ENCODE measurements at places on chromosomes 3 and 15. TPM values are rescaled to one million over a fixed set of nuclear protein-coding genes. Genes with fewer than 3 reads are reported as not detected.

Gene EFCC1
- 2.1 TPM for total RNA-seq

Gene EXD1
- not detected for total RNA-seq

Gene CHRFAM7A
- total RNA-seq = 2.7 TPM

Gene DUOX1
- 85.5 TPM for total RNA-seq

Gene SLC22A13
- total RNA-seq = 0.68 TPM

Gene IRAK2
- 20.3 TPM for total RNA-seq

Gene DIS3L
- total RNA-seq = 30.9 TPM

Gene NLGN1
- total RNA-seq = 10.6 TPM

Gene SLC9C1
- total RNA-seq = 0.13 TPM

Gene NPHP3
- total RNA-seq = 27.7 TPM

Gene HYAL3
- total RNA-seq = 1.8 TPM

Gene CORO2B
- 5.4 TPM for total RNA-seq

Gene NANOGP8
- total RNA-seq = 4.6 TPM

Gene RBP2
- total RNA-seq = not detected

Gene SMCO1
- not detected for total RNA-seq

Gene LIPC
- total RNA-seq = 10.5 TPM

Gene HESX1
- 0.57 TPM for total RNA-seq

Gene IQCH
- total RNA-seq = 14.4 TPM

Gene GLCE
- total RNA-seq = 15.5 TPM

Gene CFAP100
- not detected for total RNA-seq

Gene IQGAP1
- 260 TPM for total RNA-seq

Gene CHRNA5
- total RNA-seq = 4.0 TPM

Gene ERC2
- total RNA-seq = 1.1 TPM

Gene ISLR2
- total RNA-seq = 0.21 TPM

Gene CLDN11
- 10.6 TPM for total RNA-seq

Gene IL17RE
- 11.9 TPM for total RNA-seq

Gene MORC1
- not detected for total RNA-seq

Gene MUC20
- total RNA-seq = 84.4 TPM

Gene TPRG1
- 6.2 TPM for total RNA-seq

Gene FANCD2OS
- not detected for total RNA-seq

Gene CCDC39
- not detected for total RNA-seq

Gene P2RY1
- 9.2 TPM for total RNA-seq

Gene TIMMDC1
- total RNA-seq = 93.8 TPM

Gene ZMYND10
- total RNA-seq = 0.26 TPM

Gene ACTC1
- 29.7 TPM for total RNA-seq

Gene CTDSPL2
- total RNA-seq = 58.3 TPM

Gene PPM1L
- 16.3 TPM for total RNA-seq

Gene HCLS1
- total RNA-seq = 37.4 TPM

Gene GPR160
- 62.1 TPM for total RNA-seq

Gene FRMD4B
- total RNA-seq = 28.6 TPM

Gene MFGE8
- 165 TPM for total RNA-seq

Gene EPHB1
- 3.1 TPM for total RNA-seq

Gene ADGRG7
- total RNA-seq = 0.78 TPM

Gene HHLA2
- not detected for total RNA-seq

Gene B3GNT5
- 20.3 TPM for total RNA-seq

Gene NDUFB4
- 120 TPM for total RNA-seq

Gene KLHL40
- not detected for total RNA-seq

Gene PPP1R14D
- total RNA-seq = not detected

Gene ADPRH
- total RNA-seq = 8.6 TPM

All from ureter (tissue), 1 donor.